ENCODE measurements at places on chromosomes 1 and 21. TPM values are rescaled to one million over a fixed set of nuclear protein-coding genes. Genes with fewer than 3 reads are reported as not detected.

CD5L gene
- polyA plus RNA-seq, result not detected

DNA sequence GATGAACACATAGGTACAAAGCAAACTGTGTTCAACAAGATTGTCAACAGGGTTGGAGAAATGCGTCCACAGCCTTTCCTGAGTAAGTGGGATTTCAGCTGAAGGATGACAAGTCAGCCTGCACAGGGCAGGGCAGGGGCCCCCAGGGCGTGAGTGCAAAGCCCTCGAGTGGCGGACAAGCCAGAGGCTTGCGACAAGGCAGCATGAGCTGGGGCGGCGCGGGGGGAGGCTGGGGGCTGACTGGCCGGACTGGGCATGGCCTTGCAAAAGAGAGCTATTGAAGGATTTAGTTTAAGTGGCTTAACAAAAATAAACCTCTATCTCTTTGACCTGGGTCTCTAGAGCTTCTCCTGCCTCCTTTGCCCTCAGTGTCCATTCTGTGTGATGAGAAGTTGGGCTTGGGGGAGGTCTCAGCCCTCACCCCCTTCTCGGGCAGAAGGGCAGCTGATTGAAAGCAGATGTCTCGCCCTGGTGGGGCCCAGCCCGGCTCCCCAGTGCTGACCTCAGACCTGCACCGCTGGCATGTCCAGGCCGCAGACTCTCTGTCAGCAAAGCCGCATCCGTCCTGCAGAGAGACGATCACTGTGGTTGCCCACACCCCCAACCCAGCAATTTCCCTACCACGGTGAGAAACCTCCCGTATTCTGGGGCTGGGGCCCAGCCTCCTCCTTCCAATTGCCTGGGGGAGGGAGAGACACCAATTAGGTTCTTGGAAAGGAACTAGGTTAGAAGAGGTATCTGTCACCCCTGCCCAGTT lies 24.3 kb upstream of the EPS8L3 start:
- H3K27ac ChIP-seq, result no peak overlapping the region
- no peak for DNase-seq
- H3K4me1 ChIP-seq, result peaks cover 14% of the 10 kb centered on the region
- H3K36me3 ChIP-seq, result no peaks in the 10 kb centered on the region

DNA sequence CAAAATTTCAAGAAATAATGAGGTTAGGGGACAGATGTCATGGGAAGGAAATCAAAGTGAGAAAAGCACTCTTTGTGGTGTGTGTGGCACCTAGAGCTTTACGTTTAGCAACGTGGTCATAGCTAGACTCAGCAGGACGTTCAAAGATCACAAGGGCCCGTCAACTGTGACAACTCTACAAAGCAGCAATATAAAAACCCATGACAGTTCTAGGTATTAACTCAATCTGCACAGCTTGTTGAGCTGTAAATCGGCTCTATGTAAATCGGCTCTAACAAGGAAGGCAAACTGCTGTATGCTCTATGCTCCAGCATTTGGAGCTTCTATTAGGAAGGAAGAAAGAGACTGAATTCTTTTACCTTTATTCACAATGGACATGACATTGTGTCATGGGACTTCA lies 64.8 kb downstream of the TP53BP2 start:
- H3K4me1 ChIP-seq, result peaks cover 16% of the 10 kb centered on the region
- H3K27me3 ChIP-seq, result no peaks in the 10 kb centered on the region
- H3K36me3 ChIP-seq, result peaks cover 27% of the 10 kb centered on the region
- DNase-seq, result no peak
- no peak overlapping the region for H3K27ac ChIP-seq
- no peak overlapping the region for H3K4me3 ChIP-seq

GRCh38 chr1:45493116-45493697 lies 2.2 kb upstream of the TESK2 start:
- no peaks in the 10 kb centered on the region for H3K4me1 ChIP-seq
- H3K4me3 ChIP-seq, result no peak overlapping the region
- no peaks in the 10 kb centered on the region for H3K36me3 ChIP-seq
- peak; percentile 74 for DNase-seq
- H3K27me3 ChIP-seq, result no peaks in the 10 kb centered on the region

NUP210L gene
- 0.03 TPM for polyA plus RNA-seq

S1PR1 gene
- 0.45 TPM for polyA plus RNA-seq

All from small intestine (tissue), 16 donors.